Pancreas (tissue), 10 donors: ENCODE measurements at places on chromosomes 12 and 14. TPM values are rescaled to one million over a fixed set of nuclear protein-coding genes. Genes with fewer than 3 reads are reported as not detected.

GRCh38 chr12:96652870-96653269, 163.5 kb downstream of the CFAP54 start:
- no peak overlapping the region for H3K4me3 ChIP-seq
- no peaks in the 10 kb centered on the region for H3K27me3 ChIP-seq
- no peaks in the 10 kb centered on the region for H3K36me3 ChIP-seq
- no peaks in the 10 kb centered on the region for H3K4me1 ChIP-seq
- no peak for DNase-seq

The WNT1 gene
- total RNA-seq = not detected

The TAS2R13 gene
- 0.83 TPM for total RNA-seq

GRCh38 chr12:117875744-117876435, 92.9 kb downstream of the KSR2 start:
- DNase-seq = no peak
- H3K36me3 ChIP-seq = no peaks in the 10 kb centered on the region
- H3K27me3 ChIP-seq = no peaks in the 10 kb centered on the region
- H3K4me3 ChIP-seq = no peak overlapping the region

DNA sequence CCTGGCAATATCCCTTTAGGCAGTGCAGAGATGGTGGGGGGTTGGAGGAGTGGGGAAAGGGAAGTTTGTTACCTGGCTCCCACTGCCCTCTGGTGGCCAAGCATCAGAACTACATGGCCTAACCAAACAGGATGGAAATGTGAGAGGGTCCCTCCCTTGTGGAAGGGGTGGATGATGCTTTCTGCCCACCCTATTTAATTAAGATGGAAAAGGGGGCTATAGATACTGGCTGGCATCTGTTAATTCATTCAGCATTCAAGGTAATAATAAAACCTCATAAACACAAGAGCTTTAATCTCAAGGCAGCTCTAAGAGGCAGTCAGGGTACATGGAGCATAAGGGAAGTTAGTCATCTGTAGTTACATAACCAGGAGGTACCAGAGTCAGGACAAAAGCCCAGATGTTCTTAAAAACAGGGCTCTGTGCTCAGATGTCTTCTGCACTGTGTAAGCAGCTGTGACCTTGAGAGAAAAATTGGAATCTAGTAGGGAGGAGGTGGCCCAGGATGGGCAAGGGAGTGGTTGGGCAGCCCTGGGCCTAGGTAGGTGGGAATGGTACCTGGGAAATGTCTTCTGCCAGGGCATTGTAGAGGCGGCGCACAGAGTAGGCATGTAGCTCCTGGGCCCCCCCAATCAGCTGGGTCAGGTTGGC, 4.6 kb downstream of the AP1G2 start:
- H3K36me3 ChIP-seq = no peaks in the 10 kb centered on the region
- H3K4me3 ChIP-seq = no peak overlapping the region
- no peak for DNase-seq
- no peaks in the 10 kb centered on the region for H3K27me3 ChIP-seq
- H3K4me1 ChIP-seq = no peaks in the 10 kb centered on the region
- no peak overlapping the region for H3K27ac ChIP-seq

GRCh38 chr14:63299351-63300110, 19.2 kb downstream of the GPHB5 start:
- H3K4me3 ChIP-seq = no peak overlapping the region
- H3K36me3 ChIP-seq = no peaks in the 10 kb centered on the region
- no peaks in the 10 kb centered on the region for H3K27me3 ChIP-seq
- DNase-seq = no peak
- H3K4me1 ChIP-seq = no peaks in the 10 kb centered on the region

The OTOGL gene
- total RNA-seq = 0.76 TPM

The GPR137C gene
- total RNA-seq = 0.37 TPM

The TSPAN9 gene
- 7.8 TPM for total RNA-seq

DNA sequence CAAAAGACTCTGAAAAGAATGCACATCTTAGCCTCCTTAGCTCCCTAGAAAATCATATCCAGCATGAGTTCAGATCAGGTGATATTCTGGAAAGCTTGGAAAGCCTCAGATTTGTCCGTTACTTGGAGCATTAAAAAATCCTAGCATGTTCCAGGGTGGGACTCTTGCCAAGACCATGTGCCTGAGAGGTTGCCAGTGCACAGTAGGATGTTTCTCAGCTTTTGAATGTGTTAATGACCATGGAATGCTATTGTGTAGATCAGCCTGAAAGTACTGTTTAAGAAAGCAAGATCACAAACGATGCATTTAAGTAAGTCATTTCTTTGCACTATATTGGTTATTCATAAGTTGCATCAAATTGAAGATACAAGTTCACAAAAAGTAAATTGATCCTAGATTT, 230.5 kb downstream of the ETNK1 start:
- H3K27ac ChIP-seq = no peak overlapping the region
- H3K4me1 ChIP-seq = no peaks in the 10 kb centered on the region
- H3K4me3 ChIP-seq = no peak overlapping the region
- DNase-seq = no peak

DNA sequence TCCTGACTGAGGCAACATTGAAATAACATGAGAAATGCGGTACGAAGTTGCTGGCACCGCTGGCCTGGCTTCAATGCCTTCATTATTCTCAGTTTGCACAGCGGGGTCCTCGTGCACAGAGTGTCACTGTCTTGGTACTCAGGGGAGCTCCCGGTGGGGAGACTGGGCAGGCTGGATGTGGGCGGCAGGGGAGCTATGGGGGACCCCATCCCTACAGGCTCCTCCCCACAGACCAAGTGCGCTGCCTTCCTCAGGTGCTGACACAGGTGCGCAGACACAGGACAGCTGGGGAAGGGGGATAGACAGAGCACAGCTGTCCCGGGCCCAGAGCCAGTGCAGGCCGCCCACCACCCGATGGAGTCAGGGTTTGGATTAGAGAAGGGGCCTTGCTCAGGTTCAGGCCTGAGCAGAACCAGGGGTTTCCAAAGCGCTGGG, 270.1 kb downstream of the ADGRD1 start:
- H3K36me3 ChIP-seq = no peaks in the 10 kb centered on the region
- DNase-seq = no peak
- H3K27me3 ChIP-seq = no peaks in the 10 kb centered on the region
- no peaks in the 10 kb centered on the region for H3K4me1 ChIP-seq
- H3K4me3 ChIP-seq = no peak overlapping the region
- no peak overlapping the region for H3K27ac ChIP-seq

DNA sequence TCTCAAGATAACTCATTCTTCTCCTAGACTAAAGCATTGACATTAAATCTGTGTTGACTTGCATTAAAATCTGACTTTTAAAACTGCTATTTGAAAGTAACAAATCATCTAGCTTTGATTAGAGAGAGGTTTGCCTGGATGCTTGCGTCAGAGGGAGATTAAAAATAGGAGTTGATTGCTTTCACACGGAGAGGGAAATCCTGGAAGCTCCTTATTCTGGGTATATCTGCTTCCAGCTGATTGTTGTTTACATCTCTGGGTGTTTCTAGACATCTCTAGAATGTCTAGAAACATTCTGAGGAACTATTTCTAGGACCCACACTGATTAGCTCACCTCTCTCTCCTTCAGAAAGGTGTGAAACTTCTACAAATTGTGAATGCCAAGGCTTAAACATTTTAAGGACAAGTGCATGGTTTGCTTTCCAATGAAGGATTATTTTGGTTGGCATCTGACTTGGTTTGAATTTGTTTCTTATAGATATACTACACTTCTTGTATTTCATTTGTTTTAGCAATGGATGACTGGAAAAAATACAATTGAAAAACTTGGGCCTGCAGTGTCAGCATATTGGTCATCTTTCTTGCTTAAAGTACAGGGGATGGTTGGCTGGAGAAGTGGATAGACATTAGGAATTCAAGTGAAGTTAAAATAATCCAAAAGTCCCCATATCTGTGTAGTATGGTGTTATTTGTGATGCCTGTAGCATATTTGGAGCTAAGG, 2.1 kb downstream of the DIP2B start:
- no peak for DNase-seq
- H3K27me3 ChIP-seq = no peaks in the 10 kb centered on the region
- peak overlapping the region; percentile 95 for H3K27ac ChIP-seq
- no peak overlapping the region for H3K4me3 ChIP-seq
- H3K4me1 ChIP-seq = peaks cover 41% of the 10 kb centered on the region
- H3K36me3 ChIP-seq = no peaks in the 10 kb centered on the region

- H3K36me3 ChIP-seq = no peaks in the 10 kb centered on the region
- no peak overlapping the region for H3K27ac ChIP-seq
- H3K4me3 ChIP-seq = no peak overlapping the region
- no peak for DNase-seq
- no peaks in the 10 kb centered on the region for H3K4me1 ChIP-seq
- no peaks in the 10 kb centered on the region for H3K27me3 ChIP-seq
Measured at GRCh38 chr14:69360438-69361108, 37.5 kb downstream of the ERH start.

DNA sequence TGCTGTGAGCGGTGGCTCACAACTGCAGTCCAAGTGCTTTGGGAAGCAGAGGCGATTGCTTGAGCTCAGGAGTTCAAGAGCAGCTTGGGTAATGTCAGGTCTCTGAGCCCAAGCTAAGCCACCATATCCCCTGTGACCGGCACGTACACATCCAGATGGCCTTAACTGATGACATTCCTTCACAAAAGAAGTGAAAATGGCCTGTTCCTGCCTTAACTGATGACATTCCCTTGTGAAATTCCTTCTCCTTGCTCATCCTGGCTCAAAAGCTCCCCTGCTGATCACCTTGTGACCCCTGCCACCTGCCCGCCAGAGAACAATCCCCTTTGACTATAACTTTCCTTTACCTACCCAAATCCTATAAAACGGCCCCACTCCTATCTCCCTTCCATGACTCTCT, 48.6 kb downstream of the SLC25A47 start:
- no peaks in the 10 kb centered on the region for H3K27me3 ChIP-seq
- no peak overlapping the region for H3K4me3 ChIP-seq
- H3K4me1 ChIP-seq = peaks cover 5% of the 10 kb centered on the region
- H3K36me3 ChIP-seq = peaks cover 4% of the 10 kb centered on the region
- no peak for DNase-seq
- no peak overlapping the region for H3K27ac ChIP-seq

- no peaks in the 10 kb centered on the region for H3K36me3 ChIP-seq
- H3K4me1 ChIP-seq = no peaks in the 10 kb centered on the region
- H3K27me3 ChIP-seq = no peaks in the 10 kb centered on the region
- DNase-seq = no peak
- H3K27ac ChIP-seq = no peak overlapping the region
Measured at GRCh38 chr14:72962829-72963312, 36.6 kb downstream of the DCAF4 start.

GRCh38 chr14:99519931-99520421, 38.8 kb downstream of the CCNK start:
- DNase-seq = peak; percentile 71
- H3K27me3 ChIP-seq = no peaks in the 10 kb centered on the region
- peaks cover 3% of the 10 kb centered on the region for H3K4me1 ChIP-seq
- no peaks in the 10 kb centered on the region for H3K36me3 ChIP-seq
- no peak overlapping the region for H3K4me3 ChIP-seq
- no peak overlapping the region for H3K27ac ChIP-seq

GRCh38 chr14:104844306-104845032, 20.6 kb upstream of the CEP170B start:
- H3K4me1 ChIP-seq = no peaks in the 10 kb centered on the region
- no peaks in the 10 kb centered on the region for H3K36me3 ChIP-seq
- peak overlapping the region; percentile 32 for H3K4me3 ChIP-seq
- no peaks in the 10 kb centered on the region for H3K27me3 ChIP-seq
- H3K27ac ChIP-seq = no peak overlapping the region
